Ureter (tissue), 1 donor: ENCODE measurements at places on chromosomes 3 and 15. TPM values are rescaled to one million over a fixed set of nuclear protein-coding genes. Genes with fewer than 3 reads are reported as not detected.

IMPG2 gene
- total RNA-seq = 0.31 TPM

GP9 gene
- total RNA-seq = not detected

DNA sequence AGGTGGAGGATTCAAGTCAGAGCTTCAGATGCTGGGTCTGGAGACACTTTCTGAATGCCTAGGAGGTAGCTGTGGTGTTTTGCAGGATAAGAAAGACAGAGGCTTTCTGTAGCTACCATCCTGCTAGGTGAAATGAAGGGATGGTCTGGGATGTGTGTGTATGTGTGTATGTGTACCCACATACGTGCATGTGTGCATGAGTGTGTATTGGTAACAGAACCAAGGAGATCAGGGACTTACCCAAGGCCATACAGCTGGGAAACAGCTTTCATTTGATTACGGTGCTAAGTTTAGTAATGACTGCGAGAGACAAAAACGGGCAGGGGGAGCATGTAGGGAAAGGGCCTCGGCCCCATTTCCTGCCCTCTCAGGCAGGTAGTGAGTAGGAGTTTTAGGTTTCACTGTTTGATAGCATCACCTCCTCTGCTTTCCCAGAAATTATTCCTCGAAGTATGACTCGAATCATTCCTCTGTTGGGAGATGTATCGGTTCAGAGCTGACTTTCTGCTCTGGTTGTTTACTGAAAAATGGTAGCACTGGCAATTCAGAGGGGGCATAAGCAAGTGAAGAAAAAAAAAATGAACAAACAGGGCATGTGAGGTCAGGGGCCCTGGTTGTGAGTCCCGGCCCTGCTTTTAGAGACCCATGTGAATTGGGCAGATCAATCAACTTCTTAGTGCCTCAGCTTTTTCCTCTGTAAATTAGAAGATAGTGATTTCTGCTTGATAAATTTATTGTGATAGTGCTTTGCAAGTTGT, 130.7 kb downstream of the LPP start:
- no peak for DNase-seq

DNA sequence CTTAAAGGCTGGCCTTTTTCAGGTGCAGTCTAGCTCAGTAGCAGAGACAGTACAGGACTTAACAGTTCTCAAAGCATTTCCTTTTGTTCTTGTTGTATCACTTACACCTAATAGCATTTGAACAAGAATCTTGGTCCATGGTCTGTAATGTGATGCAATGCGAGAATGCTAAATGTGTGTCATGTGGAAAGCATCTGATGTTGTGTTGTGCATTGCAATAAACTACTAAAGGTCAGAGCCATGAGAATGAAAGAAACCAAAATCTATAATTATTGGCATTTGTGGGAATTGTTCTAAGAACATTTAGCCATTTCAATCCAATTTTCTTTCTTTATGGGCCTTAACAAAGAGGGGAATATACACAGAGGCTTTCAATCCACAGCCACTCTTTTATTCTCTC, 324.5 kb upstream of the ROBO2 start:
- no peak for DNase-seq

CAND2 gene
- total RNA-seq = 13.7 TPM

DNA sequence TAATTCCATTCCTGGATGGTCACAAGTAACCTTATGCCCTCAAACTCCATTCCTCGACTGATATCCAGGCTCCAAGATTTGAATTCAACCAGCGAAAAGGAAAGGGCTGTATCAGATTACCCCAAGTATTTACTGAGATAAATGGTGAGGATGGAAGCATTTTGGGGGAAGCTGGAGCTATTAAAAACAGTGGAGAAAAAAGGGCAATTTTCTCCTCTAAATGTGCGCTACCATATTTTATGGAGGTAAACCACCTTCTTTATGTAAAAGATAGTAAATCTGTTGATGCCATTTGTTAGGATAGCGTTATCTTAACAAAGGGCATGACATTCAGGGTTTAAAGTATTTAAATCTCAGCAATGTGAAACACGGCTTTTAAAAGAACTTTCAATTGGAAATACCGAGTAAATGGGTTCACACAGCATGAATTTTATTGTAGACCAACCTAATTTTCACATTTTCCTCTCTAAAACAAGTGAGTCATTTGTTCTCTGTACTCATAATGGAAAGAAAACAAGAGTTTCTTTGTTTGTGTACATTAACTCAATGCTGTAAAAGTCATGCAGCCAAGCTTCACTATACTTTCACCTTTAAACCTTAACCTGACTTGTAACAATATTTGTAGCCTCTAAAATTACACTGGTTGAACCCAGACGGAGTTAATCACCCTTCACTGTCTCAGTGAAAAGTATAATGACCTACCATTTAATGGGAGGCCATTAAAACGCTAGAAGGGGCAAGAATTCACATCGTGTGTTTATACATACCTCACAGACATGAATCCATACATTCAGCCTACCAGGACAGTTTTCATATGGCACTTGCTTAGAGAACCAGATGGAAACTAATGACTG, 773.4 kb downstream of the ROBO1 start:
- DNase-seq = no peak

GRCh38 chr3:34180532-34180931, 382.1 kb downstream of the PDCD6IP start:
- no peak for DNase-seq

HMCES gene
- 32.2 TPM for total RNA-seq

- no peak for DNase-seq
Measured at GRCh38 chr3:164351131-164351530, 727.2 kb downstream of the SI start.

- no peak for DNase-seq
Measured at GRCh38 chr3:56919137-56919796, 117.5 kb upstream of the ARHGEF3 start.

DNA sequence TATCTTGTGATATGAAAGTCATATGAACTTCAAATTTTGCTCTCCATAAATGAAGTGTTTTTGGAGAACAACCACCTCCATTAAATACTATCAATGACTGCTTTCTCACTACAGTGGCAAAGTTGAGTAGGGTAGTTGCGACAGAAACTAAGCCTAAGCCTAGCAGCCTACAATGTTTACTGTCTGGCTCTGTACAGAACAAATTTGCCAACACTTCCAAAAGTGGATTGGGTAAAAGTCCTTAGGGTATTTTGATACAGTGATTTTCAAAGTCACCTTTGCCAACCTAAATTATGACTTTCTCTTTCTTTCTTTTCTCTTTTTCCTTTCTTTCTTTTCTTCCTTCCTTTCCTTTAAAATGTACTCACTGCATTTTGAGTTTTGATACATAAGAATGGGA, 142.6 kb downstream of the PLCL2 start:
- DNase-seq = no peak

GRCh38 chr3:133383175-133383574, 16.7 kb upstream of the BFSP2 start:
- DNase-seq = no peak

DNA sequence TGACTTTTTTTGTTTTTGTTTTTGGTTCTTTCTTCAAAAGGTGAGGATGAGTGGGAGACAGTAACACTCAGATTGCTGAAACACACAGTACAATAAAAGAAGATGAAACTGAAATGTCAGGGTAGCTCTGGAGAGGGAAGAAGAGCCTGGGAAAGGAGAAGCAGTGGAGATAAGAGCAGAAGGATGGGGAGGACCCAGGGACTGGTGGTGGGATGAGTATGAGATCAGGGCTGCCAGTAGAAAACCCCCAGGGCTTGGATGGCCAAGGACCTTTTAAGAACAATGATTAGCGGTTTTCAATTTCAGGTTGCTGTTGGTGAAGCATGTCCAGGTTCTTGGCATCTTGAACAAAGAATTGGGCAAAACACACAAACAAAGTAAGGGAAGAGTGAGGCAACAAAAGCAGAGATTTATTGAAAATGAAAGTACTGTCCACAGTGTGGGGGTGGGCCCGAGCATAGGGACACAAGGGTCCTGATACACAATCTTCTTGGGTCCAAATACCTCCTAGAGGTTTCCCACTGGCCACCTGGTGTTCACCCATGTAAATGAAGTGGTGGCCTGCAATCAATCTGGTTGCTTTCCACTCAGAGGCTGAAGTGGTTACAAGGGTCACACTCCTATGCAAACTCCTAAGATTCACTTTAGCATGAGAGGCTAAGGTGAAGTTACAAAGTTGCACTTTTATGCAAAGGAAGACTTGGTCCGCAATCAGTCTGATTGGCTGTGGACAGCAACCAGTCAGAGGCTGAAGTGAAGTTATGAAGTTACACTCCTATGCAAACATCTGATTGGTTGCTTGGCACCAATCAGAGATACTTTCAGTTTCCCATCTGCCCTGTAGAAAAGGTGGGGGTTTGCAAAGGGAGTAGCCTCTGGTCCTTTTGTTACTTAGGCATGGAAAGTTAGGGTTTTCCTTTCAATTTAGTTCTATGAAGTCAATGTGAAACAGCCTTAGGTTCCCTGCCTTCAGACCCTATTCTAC, 26.1 kb upstream of the MFSD1 start:
- no peak for DNase-seq

DGKG gene
- total RNA-seq = 16.2 TPM
